ENCODE measurements at places on chromosomes 4 and X.

GRCh38 chr4:101953949-101954348 is 163.4 kb downstream of the BANK1 start:
- DNase-seq, result no peak

DNA sequence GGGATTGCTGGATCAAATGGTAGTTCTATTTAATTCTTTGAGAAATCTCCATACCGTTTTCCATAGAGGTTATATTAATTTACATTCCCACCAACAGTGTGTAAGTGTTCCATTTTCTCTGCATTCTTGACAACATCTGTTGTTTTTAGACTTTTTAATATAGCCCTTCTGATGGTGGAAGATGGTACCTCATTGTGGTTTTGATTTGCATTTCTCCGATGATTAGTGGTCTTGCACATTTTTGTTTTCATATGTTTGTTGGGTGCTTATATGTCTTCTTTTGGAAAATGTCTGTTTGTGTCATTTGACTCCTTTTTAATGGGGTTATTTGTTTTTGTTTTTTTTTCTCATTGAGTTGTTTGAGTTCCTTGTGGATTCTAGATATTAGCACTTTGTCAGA is 75.3 kb upstream of the PUDP start:
- no peak for DNase-seq

DNA sequence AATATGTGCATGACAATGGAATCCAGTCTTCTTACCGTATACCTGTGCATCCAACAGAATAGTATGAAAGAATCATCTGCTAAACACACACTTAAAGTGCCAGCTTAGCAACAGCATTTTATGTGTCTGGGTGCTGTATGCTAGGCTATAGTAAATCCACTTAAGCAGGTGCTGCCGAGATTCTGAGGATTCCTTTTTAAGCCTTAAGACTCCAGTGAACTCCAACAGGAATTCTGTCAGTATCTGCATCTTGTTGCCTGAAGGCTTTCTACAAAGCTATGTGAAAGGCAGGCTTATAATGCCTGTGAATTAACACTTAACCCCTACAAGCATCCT is 1076.4 kb upstream of the PABPC4L start:
- no peak for DNase-seq

DNA sequence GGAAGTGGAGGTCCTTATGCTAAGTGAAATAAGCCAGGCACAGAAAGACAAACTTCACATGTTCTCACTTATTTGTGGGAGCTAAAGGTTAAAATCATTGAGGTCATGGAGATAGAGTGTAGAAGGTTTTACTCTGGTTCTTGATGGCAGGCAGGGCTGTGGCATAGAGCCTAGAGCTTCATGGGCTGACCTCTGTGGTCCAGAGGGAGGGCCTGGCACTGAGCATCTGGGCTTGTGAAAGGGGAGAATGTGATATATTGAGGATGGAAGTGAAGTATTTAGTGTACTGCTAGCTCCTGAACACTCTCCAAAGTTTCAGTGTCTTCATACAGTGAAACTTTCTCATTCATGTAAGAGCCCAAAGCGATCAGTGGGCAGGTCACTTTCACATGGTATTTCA is 71.3 kb upstream of the ANXA3 start:
- DNase-seq, result no peak

DNA sequence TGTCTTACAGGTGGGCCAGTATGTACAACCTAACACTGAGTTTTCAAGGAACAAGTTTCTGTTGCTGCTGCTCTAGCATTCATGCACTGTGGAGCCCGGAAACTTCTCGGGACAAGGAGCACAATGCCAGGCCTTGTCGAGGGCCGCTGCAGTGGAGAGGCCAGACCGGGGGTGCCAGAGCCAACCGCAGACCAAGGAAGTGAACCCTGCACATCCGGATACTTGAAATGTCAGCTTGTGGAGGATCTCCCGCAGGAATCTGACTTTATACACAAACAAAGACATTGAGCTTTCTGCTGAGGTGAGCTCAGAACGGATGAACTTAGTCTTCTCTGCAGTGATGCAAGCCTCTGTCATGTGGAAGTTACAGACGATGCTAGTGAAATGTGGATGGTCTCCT is 99.5 kb downstream of the ZNF827 start:
- no peak for DNase-seq

DNA sequence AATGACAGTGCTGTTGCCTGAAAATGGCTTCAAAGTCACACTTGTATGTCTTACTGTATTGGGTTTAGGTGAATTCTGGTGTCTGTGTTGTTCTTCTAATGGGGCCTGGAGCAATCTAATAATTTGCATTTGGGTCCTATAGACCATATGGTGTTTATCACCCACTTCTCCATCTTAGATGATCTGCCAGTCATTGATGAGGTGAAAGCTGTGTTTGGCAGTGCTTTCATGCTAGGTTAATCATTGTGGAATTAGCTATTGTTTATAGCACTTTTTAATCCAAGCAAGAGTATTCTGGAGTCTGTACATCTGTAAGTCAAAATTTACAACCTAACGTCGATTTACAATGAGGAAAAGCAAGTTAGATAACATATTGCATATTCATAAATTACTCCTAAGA is 572.2 kb upstream of the MAGEB2 start:
- no peak for DNase-seq

DNA sequence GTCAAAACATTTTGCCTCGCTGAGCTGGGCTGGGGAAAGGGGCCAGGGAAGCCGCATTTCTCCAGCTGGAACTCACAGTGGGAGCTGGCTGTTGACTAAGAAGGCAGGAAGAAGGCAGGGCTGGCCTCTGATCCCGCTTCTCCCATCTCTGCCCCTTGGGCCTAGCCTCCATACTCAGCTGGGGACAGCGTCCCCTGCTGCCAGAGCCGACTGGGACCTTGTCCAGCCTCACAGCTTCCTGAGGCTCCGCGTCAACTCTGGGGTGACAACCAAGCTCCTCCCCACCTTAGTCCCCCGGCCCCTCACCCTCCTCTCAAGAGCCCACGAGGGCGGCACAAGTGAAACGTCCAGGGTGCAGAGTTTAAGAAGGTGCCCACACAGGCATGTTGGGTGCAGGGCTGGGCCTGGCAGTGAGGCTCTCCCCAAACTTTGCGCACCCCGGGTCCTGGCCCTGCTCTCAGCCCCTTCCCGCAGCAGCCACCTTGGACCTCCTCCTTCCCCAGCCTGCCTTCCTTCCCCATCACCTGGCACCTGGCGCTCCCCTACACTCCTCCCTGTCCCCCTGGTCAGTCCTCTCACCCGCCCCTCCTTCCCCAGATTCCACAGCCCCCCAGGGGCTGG is 100.8 kb downstream of the PSAPL1 start:
- no peak for DNase-seq

GRCh38 chr4:111957997-111958396 is 187.3 kb upstream of the FAM241A start:
- DNase-seq, result no peak

DNA sequence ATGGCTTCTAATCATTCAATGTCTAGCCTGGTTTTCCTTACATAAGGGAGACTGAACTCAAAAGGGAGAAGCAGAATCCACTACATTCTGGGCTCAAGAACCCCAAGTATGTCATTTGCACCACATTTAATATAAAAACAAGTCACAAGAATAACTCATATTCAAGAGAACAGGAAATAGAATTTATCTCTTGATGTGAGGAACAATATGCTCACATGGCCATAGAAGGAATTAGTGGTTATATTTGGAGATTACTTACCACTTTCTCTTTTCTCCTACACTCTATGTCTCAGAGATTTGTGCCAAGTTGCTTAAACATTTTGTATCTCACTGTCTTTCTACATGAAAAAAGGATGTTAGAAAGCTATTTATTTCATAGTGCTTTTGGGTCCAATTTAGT is 922.6 kb upstream of the PABPC4L start:
- no peak for DNase-seq

GRCh38 chr4:74544655-74545361 is 99.9 kb downstream of the AREG start:
- DNase-seq, result no peak

DNA sequence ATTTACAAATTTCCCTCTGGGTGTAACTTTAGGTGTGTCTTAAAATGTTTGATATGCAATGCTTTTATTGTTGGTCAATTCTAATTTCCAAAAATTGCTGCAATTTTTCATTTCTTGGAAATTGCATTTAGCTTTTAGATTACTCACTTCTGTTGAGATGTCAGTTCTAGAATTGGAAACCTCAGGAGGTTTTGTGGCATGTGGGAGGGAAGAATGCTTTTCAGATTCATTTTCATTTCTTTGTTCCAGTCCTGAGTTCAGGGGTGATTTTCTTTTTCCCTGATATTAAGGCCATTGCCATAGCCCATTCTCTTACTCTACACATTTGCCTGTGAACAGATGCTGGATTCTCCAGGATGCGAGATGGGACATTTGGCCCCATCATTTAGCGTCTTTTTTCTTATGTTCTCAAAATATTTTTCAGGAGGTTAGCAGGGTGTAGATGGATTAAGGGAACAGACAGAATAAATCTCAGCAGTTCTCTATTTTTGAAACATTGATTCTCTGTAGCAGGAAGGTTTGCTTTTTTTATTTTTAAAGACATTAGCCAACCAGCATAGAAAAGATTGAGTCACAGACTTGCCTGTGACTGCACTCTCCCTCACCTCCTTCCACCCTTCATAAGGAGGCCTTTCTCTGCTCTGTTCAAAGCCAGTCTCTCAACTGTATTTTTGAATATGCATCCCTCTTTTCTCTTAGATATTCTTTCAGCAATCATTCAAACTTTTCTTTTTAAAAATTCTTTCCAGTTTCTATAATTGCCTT is 238.4 kb upstream of the ANXA3 start:
- no peak for DNase-seq

GRCh38 chr4:52982255-52982945 is 120.3 kb downstream of the RASL11B start:
- peak; percentile 62 for DNase-seq

- no peak for DNase-seq
Observed at GRCh38 chr4:184635381-184635780, 13.9 kb downstream of the CASP3 start.

- DNase-seq, result no peak
Observed at GRCh38 chr4:176814770-176815169, 22.0 kb upstream of the VEGFC start.

All from NCI-H345 (cell line).